ENCODE measurements at places on chromosomes 2 and 18. TPM values are rescaled to one million over a fixed set of nuclear protein-coding genes. Genes with fewer than 3 reads are reported as not detected.

Gene NDUFS1
- 94.4 TPM for total RNA-seq

DNA sequence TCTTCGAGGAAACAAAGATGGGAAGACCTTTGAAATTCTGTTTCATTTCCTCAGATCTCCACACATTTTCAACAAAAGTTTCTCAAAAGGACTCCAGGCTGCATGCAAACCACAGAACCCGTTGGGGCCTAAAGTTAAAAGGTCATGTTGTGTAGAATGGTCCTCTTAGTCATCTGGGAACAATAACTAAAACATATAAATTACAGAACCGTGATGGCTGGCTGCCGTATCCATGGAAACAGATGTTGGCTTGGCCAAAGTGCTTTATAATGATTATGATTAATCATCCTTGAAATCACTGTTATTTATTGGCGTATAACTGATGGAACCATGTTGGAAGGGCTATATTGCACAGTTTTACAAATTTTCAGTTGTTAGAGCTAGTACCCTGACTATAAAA is 182.8 kb upstream of the CRIM1 start:
- DNase-seq: no peak

DNA sequence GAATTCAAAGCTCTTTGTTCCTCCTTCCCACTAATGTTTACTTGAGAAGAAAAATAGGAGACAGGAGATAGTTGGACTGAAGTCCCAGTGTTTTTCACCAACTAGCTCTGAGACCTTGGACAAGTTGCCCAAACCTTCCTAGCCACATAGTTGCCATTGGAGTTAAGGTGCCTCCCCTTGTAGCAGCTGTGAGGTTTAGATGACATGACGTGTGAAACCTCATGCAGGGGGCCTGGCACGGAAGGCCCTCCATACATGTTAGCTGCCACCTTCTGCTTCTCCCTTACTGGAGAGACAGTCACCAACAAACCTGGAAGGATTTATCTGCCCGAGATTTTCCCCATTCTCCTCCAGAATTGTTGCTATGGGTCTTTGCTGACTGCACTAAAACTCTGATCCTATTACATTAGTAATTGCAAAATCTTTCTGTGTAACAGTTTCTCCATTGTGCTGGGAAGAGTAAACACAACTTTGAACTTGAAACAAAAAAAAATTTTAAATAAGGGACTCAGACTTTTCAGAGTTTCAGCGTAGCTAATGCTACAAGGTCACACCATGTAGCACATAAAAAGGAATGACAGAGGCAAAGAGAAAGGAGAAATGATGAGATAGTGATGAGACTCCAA is 23.8 kb upstream of the CABYR start:
- DNase-seq: no peak

Gene CHRNG
- not detected for total RNA-seq

Gene ARHGAP28
- total RNA-seq: 16.0 TPM

- DNase-seq: no peak
Observed at GRCh38 chr2:229640636-229641035, 73.7 kb downstream of the DNER start.

DNA sequence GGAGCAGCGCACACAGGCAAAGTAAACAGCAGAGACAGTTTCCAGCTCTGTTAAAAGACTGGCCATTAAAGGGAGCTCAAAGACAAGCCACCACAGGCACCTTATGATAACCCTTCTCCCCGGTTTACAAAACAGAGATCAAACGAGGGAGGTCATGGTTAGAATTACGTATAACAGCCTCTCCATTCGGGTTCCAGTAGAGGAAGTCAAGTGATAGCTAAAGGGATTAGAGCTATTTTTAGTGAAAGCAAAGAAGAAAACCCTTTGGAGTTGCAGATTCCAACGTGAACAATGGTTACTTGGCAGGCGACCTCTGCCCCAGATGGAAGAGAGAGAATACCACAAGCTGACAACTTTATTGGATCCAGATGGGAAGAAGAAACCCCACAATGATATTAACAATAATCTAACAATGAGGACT is 31.2 kb upstream of the EDAR start:
- no peak for DNase-seq

GRCh38 chr2:28068088-28068487 is 177.6 kb downstream of the BABAM2 start:
- no peak for DNase-seq

Gene SPC25
- 0.47 TPM for total RNA-seq

DNA sequence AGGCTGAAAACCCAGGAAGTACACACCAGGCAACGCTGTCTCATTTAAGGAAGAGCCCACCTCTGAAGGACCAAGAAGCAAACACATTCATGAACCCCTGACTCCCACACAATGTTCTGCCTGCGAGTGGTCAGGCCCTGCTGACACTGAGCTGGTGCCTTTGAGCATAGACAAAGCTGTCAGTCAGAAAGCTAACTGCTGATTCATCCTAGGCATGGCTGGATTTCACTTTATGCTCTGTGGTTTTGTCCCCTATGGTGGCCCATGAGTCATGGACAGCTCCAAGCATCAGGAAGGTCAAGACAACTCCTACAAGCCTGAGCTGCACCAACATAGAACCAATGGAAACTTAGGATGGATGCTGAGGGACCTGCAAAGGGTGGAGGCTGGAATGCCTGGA is 78.9 kb downstream of the UXS1 start:
- no peak for DNase-seq

Gene EFR3B
- total RNA-seq: 1.0 TPM

DNA sequence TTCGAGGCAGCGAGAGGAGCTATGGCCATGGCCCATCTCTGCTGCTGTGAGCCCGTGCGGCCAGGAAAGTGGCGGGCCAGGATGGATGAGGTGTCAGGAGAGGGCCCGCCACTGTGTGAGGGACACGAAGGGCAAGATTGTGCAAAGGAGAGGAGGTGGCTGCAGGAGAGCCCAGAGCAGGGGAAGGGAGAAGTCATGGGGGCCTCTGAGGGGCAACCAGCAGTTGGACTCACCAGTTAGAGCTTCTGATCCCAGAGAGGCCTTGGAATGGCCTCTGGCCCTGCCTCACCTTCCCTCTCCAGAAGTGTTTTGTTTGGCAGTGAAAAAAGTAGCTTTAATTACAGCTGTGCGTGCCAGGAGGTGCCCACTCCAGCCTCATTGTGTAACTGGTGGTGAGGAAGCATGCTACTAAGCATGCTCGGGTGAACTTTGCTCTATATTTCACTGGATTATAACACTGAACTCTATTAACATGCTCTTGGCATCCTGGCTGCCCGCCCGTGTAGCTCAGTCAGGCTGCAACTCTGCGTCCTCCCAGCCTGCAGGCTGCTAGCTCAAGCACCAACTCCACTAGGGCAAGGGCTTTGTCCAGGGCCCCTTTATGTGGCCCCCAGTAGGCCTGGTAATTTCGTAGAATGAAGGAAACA is 34.2 kb downstream of the IMPA2 start:
- DNase-seq: peak; percentile 62

DNA sequence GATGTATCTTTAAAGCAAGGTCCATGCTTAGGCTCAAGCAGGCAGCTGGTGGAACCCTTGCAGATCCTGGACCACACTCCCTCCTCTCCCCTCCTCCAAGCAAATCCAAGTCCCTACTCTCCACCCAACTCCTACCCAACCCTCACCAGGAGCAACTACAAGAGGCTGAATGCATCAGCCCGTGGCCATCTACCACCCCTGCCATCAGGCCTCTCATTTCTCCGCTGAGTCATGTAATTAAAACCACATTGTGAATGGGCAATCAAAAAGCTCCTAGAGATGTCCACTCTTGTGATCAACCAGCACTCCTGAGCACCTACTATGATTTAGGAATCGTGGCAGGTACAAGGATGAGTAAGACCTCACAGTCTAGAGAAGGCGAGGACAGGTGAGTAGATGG is 142.2 kb upstream of the CAPN13 start:
- no peak for DNase-seq

DNA sequence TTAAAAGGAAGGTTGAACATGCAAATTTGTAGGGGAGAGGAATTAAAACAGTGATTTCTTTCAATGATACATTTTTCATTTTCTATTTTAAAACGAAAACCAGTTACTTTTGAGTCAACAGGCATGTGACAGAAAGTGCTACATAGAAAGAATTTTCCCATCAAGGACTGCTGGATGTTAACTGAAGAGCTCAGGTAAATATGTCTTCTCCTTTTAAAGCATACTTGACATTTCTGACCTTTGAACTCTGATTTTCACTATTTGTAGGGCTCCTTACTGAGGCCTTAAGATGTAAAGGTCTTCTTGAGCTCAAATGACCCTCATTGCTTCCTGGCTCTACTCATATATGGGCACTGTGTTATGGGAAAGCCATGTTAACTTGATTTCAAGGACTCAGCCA is 32.4 kb downstream of the FIGN start:
- DNase-seq: no peak

GRCh38 chr2:148577845-148578492 is 66.6 kb upstream of the EPC2 start:
- no peak for DNase-seq

- DNase-seq: no peak
Observed at GRCh38 chr2:72181616-72182015, 34.0 kb upstream of the CYP26B1 start.

Gene TMEM37
- 2.2 TPM for total RNA-seq

Gene CHRND
- total RNA-seq: not detected

- no peak for DNase-seq
Observed at GRCh38 chr2:40914666-40915065, 462.8 kb upstream of the SLC8A1 start.

DNA sequence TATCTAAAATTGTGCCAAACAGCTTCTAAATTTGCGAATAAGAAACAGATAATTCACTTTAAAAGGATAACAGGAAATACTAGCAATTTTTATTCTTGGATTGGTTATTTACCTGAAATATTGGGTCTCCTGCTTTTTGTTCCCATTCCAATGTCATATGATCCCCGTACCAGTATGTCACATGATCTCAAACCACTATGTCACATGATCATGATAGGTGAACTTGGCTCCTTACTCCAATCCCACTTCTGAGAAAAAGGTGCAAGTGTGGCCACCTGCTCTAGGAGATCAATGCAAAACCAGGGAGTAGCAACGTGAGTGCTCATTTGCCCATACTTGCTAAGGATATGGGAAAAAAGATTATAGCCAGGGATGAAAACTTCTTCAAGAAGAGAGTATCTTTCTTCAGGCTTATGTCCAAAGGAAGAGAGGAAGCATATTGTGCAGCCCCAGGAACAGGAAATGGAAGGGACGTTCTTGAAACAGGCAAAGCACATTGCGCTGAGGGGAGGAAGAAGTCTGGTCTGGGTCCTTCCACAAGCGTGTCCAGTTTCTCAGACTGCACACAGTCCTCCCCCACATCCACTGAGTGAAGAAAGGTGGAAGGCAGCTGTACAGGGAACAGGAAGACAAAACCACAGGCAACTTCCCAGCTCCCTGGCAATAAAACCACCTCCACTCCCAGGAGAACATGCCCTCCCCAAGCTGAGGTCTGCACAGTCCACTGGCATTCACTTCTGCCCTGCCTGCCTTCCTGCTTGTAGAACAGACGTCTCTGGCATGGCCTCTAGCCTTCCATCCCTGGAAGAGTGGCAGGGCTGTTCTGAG is at the start of gene LYG2:
TSS of gene LYG2 (minus strand) at position 176 of the 828 bp plus-strand sequence. CDS start 1,406 bp downstream, outside the sequence.
- no peak for DNase-seq

GRCh38 chr18:74498712-74499627 is 2.8 kb downstream of the CNDP2 start:
- DNase-seq: peak; percentile 66

DNA sequence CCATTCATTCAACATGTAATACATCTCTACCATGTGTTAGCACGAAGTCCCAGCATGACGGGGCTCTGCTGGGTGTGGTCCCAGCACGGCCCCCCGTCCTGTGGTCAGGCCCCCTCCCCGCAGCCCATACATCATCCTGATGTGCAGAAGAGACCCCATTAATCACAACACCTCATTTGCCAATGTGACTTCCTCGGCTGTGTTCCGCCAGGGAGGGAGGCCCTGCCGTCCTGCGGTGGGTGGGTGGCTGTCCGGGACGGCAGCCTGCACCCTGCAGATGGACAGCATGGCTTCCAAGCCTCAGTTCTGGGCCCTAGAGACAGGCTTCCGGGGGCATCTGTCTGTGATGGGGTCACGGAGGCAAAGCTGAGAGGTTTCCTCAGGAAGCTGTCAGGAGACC is 254.0 kb downstream of the CYP26B1 start:
- DNase-seq: no peak

GRCh38 chr2:165528691-165529090 is 59.2 kb downstream of the CSRNP3 start:
- no peak for DNase-seq

Gene TMEM169
- total RNA-seq: 0.21 TPM

DNA sequence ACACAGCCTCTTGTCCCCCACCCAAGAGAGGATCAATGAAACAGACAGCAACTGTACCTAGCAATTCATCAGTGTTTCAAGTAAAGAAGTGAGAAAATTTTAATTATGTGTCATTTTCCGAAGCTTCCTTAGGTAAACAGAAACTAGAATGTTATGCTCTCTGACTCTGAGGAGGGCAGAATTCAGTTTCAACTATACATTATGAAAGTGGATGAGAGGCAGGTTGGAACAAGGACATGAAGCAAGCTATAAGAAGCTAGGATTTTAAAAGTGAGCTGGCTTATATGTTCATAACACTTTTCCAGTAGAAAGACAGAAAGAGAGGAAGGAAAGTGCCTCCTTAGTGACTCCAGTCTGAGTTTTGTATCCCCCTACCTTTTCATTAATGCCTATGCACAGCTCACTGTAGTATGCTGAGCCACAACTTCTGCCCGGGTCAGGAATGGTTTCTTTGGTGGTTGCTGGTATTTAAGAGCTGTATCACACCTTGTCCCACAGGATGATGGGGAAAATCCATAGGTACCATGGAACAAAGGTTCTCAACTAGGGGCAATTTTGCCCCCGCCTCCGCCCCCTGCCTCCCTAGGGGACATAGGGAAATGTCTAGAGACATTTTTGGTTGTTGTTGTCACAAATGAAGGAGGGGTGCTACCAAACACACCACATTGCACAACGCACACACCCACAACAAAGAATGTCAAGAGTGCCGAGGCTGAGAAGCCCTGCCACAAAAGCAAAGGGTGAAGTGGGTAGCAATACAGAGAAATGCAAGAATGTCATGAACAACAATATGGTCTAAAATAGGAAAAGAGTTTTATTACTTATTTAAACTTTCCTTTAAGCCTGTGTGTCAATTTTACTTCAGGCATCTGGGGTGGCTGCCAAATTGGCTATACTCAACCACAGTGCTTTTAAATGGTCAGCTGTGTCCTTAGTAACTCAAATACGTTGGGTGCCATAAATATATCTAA is 161.0 kb upstream of the ZFP36L2 start:
- DNase-seq: no peak

- peak; percentile 71 for DNase-seq
Observed at GRCh38 chr2:127066942-127067341, 40.0 kb downstream of the BIN1 start.

DNA sequence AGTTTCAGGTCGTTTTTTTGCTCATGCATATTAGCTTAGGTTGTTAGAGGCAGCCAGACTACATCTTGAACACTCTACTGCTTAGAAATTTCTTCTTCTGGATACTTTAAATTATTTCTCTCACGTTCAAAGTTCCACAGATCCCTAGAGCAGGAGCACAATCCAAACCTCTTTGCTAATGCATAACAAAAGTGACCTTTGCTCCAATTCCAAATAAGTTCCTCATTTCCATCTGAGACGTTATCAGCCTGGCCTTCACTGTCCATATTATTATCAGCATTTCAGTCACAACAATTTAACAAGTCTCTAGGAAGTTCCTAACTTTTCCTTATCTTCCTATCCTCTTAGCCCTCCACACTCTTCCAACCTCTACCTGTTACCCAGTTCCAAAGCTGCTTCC is 50.4 kb upstream of the ERMN start:
- DNase-seq: no peak

GRCh38 chr2:120600786-120601185 is 134.9 kb upstream of the GLI2 start:
- no peak for DNase-seq

Data from ureter (tissue), 1 donor.